Stimulated activated CD4-positive, alpha-beta T cell treated with anti-CD3 and anti-CD28 coated beads, Interleukin-1b, Interleukin-23, amount 100 ng/mL, for 1 hour (primary cell): ENCODE measurements at places on chromosomes 13 and 19.

- no peak for DNase-seq
Observed at GRCh38 chr19:45250832-45251451, at the start of gene MARK4. Gene MARK4 (plus strand): TSS chr19:45251271. CDS start chr19:45251589, 318 bp downstream.

GRCh38 chr13:97214921-97215320 is 7.2 kb upstream of the MBNL2 start:
- DNase-seq: no peak

GRCh38 chr13:33793726-33794125 is 24.2 kb upstream of the RFC3 start:
- no peak for DNase-seq

DNA sequence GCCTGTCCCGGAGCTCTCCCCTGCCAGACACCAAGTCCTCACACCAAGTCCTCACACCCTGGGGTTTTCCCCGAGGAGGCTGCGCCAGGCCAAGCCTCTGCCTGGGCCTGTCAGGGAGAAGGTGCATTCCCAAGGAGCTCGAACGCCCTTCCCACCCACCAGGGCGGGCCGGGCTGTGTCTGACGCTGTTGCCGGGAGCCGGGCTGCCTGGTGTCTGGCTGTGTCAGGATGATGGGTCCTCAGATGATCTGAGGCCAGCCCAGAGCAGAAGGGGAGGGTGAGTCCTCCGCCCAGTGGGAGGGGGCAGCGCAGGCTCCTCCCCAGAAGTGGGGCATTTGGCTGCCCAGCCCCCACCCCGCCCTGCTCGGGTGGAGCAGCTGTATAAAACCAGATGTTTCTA is 2.3 kb upstream of the HAS1 start:
- no peak for DNase-seq

GRCh38 chr19:4365791-4366665 is 22.7 kb downstream of the MPND start:
- no peak for DNase-seq

DNA sequence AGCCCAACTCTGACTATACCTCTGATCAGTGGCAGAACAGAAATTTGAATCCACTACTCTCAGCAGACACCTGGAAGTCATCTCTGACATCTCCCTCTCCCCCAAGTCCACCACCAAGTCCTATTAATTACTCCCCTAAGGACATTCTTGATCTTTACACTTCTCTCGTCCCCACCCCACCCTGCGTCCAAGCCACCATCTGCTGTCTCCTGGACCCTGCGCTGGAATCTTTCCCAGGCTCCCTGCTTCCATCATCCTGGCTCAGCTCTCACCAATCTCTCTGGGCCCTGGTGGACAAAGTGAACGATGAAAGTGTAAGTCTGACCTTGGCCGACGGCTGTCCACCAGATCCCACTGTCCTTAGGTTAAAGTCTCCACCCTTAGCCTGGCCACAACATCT is 145.6 kb upstream of the GJB6 start:
- no peak for DNase-seq

DNA sequence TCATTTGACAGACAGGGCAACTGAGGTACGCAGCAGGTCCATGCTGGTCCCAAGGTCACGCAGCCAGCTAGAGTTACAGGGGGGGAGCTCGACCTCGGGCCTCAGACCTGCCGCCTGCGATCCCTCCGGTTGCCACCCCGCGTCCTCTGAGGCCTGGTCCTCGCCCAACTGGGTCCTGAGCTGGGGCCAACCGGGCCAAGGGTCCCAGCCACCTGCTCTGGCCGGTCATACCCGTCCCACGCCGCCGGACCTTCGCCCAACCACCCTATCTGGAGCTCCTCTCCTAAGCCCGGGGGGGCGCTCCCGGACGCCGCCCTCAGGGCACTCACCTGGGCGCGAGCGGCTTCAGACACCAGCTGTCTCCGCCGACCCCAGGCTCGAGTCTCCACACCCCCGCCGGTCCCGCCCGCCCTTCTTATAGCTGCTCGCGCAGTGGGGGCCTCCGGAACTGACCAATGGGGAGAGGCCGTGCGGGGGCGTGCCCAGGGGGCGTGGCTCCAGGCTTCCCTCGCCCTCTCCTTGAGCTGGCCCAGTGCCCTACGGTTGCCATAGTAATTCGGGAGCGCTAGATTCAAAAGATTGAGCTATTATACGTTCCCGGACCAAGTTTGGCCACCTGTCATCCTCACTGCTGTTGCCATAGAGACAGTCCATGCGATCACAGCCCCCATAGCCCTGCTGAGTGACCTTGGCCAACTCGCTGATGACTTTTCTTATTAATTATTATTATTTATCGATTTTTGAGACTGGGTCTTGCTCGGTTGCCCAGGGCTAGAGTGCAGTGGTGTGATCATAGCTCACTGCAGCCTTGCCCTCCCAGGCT is at the start of gene PLIN5:
TSS of gene PLIN5 (minus strand) at position 389 of the 823 bp plus-strand sequence. CDS start 1,150 bp downstream, outside the sequence.
- no peak for DNase-seq
